ENCODE measurements at places on chromosomes 7 and 10. TPM values are rescaled to one million over a fixed set of nuclear protein-coding genes. Genes with fewer than 3 reads are reported as not detected.

ERVW-1 gene
- total RNA-seq, result 0.51 TPM

C10orf143 gene
- not detected for total RNA-seq

CDK6 gene
- total RNA-seq, result 175 TPM

IRF5 gene
- 1.2 TPM for total RNA-seq

ASIC3 gene
- 1.1 TPM for total RNA-seq

SLC39A12 gene
- total RNA-seq, result not detected

CTAGE15 gene
- not detected for total RNA-seq

MYO3A gene
- total RNA-seq, result not detected

OPN4 gene
- total RNA-seq, result not detected

GRCh38 chr10:116015583-116016333 lies 257.2 kb downstream of the GFRA1 start:
- no peaks in the 10 kb centered on the region for H3K27me3 ChIP-seq
- DNase-seq, result no peak
- H3K4me1 ChIP-seq, result 0 out of 2 replicates have a peak, but pooled peaks cover 8% of the 10 kb centered on the region
- H3K4me3 ChIP-seq, result no peak overlapping the region
- H3K27ac ChIP-seq, result no peak overlapping the region
- H3K36me3 ChIP-seq, result no peaks in the 10 kb centered on the region

DNA sequence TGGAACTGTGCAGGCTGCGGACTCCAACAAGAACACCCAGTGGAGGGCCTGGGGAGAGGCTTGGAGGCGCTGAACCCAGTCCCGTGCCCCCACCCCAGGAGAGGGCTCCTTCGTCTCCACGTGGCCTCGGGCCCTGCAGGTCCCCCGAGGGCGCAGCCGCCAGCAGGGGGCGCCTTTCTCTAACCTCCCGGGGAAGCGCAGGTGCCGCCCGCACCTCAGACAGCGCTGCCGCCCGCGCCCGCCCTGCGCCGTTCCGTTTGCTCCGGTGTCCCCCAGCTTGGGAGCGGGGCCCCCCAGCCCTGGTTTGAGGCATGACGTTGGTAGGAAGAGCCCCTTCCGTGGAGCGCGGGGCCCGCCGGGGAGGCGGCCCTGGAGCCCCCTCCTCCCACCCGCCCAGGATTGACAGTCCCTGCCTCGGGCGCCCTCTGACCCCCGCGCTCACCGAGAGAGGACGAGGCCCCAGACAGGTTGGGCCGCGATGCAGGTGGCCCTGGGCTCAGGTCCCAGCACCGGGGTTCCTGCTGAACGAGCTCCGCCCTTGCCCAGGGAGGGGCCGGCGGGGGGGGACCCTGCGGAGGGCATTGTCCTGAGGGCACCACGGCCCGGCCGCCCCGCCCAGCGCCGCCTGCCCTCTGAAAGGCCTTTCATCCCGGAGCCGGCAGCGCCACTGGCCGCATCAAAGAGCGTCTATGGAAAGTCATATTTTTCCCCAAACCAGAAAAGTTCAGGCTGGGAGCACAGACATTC lies 42.8 kb downstream of the FOXL3 start:
- H3K36me3 ChIP-seq, result no peaks in the 10 kb centered on the region
- H3K4me3 ChIP-seq, result peak overlapping the region; percentile 46
- H3K4me1 ChIP-seq, result peaks cover 30% of the 10 kb centered on the region
- H3K27ac ChIP-seq, result peak overlapping the region; percentile 72

- H3K4me1 ChIP-seq, result no peaks in the 10 kb centered on the region
- H3K27ac ChIP-seq, result no peak overlapping the region
- H3K4me3 ChIP-seq, result no peak overlapping the region
- no peak for DNase-seq
These were observed 241.6 kb downstream of the SNX10 start for GRCh38 chr7:26533217-26533616.

DNA sequence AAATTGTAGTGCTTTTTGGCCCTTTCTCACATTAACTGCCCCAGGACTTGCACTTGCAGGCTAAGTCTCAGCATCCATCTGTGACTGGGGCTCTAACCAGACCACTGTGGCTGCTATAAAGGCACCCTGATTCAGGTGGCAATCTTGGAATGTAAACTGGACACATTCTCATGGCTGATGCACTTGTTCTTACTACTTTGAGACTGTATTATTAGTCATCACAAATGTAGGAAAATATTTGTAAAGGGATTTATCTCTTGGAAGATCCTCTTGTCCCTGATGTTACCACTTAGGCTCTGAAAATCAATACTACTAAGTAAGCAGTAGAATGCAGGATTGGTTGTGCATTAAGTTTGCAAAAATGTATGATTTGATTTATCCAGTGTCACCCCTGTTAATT lies 25.0 kb downstream of the PDE1C start:
- no peaks in the 10 kb centered on the region for H3K4me1 ChIP-seq
- no peak for DNase-seq
- no peaks in the 10 kb centered on the region for H3K36me3 ChIP-seq
- H3K4me3 ChIP-seq, result no peak overlapping the region
- no peak overlapping the region for H3K27ac ChIP-seq
- no peaks in the 10 kb centered on the region for H3K27me3 ChIP-seq

DNA sequence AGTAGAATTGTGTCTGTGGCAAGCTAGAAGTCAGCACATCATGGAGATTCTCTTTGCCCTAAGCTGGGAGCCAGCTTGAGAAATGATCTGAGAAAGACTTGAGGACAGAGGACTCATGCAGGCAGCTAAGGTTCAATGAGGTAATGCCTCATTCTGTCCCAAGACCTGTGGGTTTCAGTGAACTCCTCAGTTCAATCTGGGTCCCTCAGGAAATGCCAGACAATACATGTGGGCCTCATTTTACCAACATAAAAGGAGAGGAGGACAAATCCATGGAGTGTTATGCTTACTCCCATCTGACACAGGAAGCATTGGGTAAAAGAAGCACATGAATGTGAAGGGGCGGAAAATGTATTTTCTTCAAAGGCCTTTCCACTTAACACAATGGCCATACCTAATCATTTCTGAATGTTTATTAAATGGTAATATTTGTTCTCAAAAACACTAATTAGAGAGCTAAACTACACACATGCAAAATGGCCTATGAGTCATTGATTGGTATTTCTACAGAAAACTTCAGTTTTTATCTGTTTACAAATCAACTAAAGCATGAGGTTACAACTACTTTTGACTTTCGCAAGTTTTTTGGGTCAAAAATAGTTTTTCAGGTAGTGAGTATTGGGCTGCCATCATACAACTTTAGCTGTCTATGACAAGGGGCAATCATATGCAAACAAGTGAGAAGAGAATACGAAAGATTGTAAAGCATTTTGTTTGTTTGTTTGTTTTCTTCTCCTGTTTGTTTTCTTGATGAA lies 205.3 kb downstream of the CHRM2 start:
- no peaks in the 10 kb centered on the region for H3K36me3 ChIP-seq
- H3K27ac ChIP-seq, result no peak overlapping the region
- DNase-seq, result no peak

DNA sequence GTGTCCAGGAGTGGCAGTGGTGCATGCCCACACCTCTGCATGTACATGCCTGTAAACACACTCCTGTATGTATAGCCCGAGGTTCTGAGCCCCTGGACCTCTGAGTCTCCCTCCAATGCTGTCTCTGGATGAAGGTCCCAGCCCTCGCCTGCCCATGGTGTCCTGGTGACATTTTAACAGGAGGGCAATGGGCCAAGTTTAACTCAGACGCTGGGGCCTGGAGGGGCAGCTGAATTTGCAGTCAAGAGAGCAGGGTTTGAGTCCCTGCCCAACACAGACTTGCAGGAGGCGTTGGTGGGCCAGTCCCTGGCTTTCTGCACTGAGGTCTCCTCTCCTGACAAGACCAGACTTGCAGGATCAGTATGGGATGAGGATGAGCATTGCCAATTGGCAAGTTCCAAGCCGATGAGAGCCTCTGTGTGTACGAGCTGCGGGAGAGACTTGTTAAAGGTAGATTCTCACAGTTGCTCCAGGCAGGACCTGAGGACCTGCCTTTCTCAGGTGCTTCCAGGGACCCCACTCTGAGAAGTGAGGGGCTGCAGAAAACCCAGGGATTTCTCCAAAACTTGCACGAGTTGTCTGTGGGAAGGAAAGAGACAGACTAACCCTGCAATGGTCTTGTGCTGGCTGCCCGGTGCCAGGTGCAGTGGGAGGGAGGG lies 141.9 kb downstream of the ELFN1 start:
- no peak overlapping the region for H3K4me3 ChIP-seq
- H3K27me3 ChIP-seq, result no peaks in the 10 kb centered on the region
- H3K4me1 ChIP-seq, result no peaks in the 10 kb centered on the region

DNA sequence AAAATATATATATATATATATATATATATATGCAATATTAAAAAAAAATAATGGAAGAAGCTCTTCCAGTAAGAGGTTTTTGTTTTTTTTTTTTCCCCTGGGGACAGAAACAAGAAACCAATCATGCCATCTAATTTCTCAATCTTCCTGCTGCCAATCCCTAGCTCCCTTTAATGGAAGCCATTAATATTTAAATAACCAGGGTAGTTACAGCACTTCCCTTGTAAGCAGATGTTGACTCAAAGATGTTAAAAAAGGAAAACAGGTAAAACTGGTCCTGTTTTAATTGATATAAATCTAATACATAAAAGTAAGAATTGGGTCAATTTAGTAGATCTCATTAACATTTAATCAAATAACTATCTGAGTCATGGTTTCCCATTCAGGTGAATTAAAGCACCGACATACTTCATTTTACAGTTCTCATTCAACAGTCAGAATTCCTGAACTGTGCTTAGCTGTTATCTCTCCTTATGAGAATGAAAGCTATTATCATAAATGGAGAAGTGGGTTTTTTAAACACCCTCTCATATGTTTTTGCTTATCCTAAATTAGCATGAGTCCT lies 22.6 kb downstream of the CPVL start:
- H3K4me1 ChIP-seq, result peaks cover 9% of the 10 kb centered on the region
- DNase-seq, result no peak
- no peak overlapping the region for H3K4me3 ChIP-seq
- H3K27me3 ChIP-seq, result no peaks in the 10 kb centered on the region
- H3K27ac ChIP-seq, result no peak overlapping the region

DNA sequence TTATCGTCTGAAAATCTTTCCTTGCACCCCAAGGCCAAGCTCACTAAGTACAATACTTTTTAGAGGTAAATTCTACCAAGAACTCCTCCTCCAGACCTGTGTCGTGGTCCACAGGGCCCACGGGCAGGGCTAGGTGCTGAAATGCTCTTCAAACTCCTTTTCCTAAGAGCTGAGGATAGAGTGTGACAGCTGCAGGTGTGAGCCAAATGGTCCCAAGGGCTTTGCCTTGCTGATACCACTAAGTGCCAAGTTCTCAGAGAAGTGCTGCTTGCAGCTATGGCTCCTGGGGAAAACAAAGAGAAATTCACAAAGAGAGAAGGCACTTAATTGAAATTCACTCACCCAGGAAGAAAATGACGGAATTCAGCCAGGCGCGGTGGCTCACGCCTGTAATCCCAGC lies 868.9 kb upstream of the AUTS2 start:
- H3K27me3 ChIP-seq, result no peaks in the 10 kb centered on the region
- no peak overlapping the region for H3K4me3 ChIP-seq
- DNase-seq, result no peak
- H3K27ac ChIP-seq, result no peak overlapping the region

- peak overlapping the region; percentile 97 for H3K27ac ChIP-seq
- H3K4me1 ChIP-seq, result no peaks in the 10 kb centered on the region
- H3K27me3 ChIP-seq, result no peaks in the 10 kb centered on the region
- no peaks in the 10 kb centered on the region for H3K36me3 ChIP-seq
These were observed 208.4 kb downstream of the TPST1 start for GRCh38 chr7:66413379-66414114.

GRCh38 chr10:132909491-132910071 lies 32.8 kb downstream of the CFAP46 start:
- H3K4me1 ChIP-seq, result peaks cover 10% of the 10 kb centered on the region
- no peak overlapping the region for H3K4me3 ChIP-seq
- H3K36me3 ChIP-seq, result no peaks in the 10 kb centered on the region
- peak; percentile 20 for DNase-seq

GRCh38 chr7:43071604-43072003 lies 40.8 kb upstream of the HECW1 start:
- DNase-seq, result peak; percentile 21
- H3K4me3 ChIP-seq, result no peak overlapping the region
- H3K27me3 ChIP-seq, result no peaks in the 10 kb centered on the region
- peak overlapping the region; percentile 71 for H3K27ac ChIP-seq

GRCh38 chr7:135879233-135879632 lies 97.9 kb downstream of the MTPN start:
- DNase-seq, result no peak
- no peaks in the 10 kb centered on the region for H3K36me3 ChIP-seq
- H3K4me3 ChIP-seq, result no peak overlapping the region
- H3K27me3 ChIP-seq, result no peaks in the 10 kb centered on the region

DNA sequence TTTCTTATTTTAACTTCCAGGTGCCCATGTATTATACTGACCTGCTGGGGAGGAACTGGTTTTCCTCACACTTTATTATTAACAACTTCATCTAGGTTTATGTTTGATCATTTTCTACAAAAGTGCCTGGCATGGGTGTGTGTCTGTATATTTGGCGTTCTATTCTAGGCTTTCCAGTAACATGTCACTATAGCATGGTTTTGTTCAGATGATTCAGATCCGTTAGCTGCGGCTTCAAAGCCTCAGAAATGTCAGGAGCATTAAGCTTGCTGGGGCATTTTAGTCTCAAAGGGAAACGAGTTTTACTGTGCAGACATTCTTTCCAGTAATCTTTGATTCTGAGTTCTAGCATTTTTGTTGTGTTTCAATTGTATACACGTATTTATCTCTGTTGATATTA lies 2.3 kb downstream of the INPP5A start:
- no peak overlapping the region for H3K27ac ChIP-seq
- H3K4me3 ChIP-seq, result no peak overlapping the region
- H3K36me3 ChIP-seq, result no peaks in the 10 kb centered on the region
- no peak for DNase-seq
- H3K27me3 ChIP-seq, result no peaks in the 10 kb centered on the region

DNA sequence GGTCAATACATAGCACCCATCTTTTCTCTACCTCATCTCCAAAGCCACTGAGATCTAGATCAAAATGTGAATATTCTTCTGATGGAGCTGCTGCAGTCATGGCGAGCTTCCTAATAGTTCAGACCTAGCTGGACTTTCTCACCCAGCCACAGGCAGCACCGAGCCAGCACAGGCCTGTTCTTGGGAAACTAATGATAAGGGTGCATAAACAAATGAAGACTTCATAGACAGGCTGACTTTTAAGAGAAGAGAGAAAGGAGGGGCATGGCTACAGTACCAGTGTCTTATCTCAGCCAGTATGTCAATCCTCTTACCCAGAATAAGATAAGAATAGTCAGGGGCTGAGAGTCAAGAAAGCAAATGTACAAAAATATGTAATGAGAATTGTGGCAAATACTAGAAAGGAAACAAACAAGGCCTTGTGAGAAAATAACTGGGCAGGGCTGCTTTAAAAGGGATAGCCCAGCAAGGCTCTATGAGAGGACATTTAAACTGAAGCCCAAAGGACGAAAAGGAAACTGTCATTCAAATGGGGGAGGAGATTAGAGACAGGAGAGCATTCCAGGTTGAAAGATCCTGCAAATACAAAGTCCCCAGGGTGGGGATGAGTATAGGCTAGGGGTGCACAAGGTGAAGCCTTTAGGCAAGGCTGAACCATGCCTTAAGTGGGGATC lies 21.8 kb upstream of the CDK14 start:
- H3K36me3 ChIP-seq, result no peaks in the 10 kb centered on the region
- no peak overlapping the region for H3K27ac ChIP-seq
- H3K4me1 ChIP-seq, result peaks cover 31% of the 10 kb centered on the region
- no peaks in the 10 kb centered on the region for H3K27me3 ChIP-seq
- H3K4me3 ChIP-seq, result no peak overlapping the region

- no peak for DNase-seq
- H3K27ac ChIP-seq, result no peak overlapping the region
- no peaks in the 10 kb centered on the region for H3K36me3 ChIP-seq
- no peaks in the 10 kb centered on the region for H3K27me3 ChIP-seq
- no peak overlapping the region for H3K4me3 ChIP-seq
These were observed 370.8 kb downstream of the AUTS2 start for GRCh38 chr7:69968969-69969556.
